ENCODE measurements at places on chromosomes 3 and 15.

DNA sequence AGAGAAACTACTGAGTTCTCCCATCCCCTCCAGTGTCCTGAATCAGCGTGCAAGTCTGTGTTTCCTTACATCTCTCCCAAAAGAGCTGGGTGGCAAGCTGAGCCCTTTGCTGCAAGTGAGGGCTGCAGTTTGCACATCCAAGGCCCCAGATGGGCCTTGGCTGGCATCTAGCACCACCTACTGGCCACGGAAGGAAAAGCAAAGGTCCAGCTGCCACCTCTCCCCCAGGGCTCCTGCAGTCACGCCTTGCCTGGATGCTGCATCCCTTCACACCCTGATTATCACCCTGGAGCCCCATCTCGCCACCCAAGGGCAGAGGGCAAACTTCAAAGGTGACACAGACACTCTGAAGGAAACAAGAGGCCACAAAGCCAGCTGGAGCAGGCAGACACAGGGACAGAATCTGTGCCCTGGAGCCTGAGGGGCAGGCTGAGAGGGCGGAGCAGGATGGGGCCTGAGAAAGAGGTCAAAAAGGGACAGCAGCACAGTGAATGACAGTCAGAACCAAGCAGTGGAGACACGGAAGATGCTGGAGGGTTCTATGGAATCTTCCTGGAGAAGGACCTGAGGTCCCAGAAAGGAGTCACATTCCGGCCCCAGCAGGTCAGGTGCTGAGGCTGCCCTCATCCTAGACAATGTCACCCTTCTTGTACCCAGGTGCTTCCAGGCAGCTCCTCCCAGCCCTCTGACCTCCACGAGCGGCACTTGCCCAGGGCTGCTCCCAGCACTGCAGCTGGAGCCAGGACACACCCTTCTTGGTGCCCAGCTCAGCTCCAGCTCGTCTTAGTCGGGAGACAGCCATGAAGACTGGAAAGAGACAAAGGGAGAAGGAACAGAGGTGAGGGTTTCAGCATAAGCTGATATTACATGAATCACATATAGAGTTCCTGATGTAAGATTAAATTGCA is 18.3 kb upstream of the NTRK3 start:
- peak; percentile 58 for DNase-seq

DNA sequence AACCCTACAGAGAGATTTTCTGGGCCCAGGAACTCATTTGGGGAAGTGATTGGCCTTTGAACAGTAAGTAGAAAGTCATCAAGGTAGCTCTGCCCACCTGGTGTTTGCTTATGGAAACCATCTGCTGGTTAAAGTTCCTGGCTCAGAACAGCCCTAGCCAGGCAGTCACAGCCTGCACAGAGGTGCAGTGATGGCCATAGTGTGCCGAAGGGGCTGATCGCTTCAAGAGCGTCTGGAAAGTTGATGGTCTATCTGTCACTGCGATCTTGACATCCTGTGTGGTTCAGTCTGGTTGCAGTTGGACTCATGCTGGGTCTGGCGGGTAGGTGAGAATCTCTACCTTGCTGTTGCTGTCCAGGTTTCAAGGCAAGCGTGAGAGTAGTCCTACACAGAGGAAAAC is 151.6 kb downstream of the SLCO3A1 start:
- no peak for DNase-seq

GRCh38 chr3:140223631-140224030 is 288.6 kb downstream of the CLSTN2 start:
- DNase-seq: no peak

DNA sequence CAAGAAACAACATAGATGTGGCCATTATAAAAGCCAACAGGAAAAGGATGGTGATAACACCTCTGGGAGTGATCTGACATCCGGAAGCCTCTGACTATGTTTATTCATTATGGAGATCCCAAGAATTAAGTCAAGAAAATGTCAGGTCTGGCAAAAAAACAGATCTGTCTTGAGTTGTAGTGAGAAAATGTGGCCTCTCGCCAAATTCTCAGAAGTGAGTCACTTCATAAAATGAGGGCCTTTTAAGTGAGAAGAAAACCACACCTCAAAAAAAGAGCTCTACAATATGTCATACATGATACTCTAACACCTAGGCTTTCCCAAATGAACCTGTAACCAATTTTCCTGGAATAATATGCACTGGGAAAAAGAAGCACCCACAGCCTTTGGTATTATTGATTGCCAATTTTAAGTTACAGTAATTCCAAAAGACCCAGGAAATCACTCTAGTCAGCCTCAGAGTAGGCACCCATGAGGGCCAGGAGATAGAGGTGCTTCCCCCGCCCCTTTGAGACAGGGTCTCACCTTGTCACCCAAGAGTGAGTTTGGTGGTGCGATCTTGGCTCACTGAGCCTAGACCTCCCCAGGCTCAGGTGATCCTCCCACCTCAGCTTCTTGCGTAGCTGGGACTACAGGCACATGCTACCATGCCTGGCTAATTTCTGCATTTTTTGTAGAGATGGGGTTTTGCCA is 38.0 kb downstream of the CCR3 start:
- no peak for DNase-seq

DNA sequence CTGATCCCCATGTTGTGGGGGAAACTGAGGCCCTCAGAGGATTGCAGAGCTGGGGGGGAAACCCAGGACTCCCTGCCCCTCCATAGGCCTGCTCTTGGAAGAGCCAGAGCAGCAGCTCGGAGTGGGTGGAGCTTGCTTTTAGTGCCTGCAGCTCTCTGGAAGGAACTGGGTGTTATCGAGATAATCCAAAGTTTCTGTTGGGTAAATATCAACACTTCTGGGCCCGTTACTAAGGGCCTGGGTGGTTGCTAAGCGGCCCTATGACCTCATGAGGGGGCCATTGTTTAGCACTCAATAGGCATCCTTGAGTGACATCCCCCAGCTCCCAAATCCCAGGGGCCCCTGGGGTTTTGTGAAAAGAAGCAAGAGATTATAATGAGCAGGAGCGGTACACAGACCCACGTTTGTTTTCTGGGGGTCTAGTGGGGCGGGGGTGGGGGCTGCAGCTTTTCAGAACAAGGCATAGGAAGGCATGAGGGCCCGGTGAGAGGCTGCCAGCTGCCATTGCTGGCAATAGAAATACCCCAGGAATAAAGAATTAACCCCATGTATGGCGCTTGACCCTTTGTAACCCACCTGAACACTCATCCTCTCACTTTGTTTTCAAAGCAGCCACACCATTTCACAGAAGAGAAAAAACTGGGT is 48.3 kb upstream of the ATP2B2 start:
- DNase-seq: no peak

Measured in suppressor macrophage (primary cell).